BJ (cell line): ENCODE measurements at places on chromosomes 11 and 22.
A peak's percentile ranks its signal among the peaks of the same experiment; 100 is the strongest.

- no peak for DNase-seq
Observed at GRCh38 chr11:15941206-15941770, 415.1 kb downstream of the SOX6 start.

DNA sequence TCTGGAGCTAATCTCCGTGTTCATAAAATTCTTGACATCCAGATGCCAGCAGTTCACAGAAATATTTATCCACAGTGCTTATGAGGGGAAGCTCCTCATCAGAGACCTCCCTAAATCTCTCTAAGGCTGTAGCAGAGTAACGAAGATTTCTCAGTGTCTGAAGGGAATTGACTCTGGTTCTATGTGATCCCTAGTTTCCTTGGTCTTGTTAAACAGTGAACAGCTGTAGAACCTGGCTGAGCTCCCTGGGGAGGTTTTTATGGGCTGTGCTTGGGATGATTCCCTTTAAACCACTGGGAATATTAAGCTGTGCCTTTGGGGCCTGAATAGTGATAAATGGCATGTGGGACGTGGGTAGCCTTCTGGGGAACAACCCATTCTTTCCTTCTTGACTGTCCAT lies 43.7 kb upstream of the ARHGAP20 start:
- DNase-seq = no peak

DNA sequence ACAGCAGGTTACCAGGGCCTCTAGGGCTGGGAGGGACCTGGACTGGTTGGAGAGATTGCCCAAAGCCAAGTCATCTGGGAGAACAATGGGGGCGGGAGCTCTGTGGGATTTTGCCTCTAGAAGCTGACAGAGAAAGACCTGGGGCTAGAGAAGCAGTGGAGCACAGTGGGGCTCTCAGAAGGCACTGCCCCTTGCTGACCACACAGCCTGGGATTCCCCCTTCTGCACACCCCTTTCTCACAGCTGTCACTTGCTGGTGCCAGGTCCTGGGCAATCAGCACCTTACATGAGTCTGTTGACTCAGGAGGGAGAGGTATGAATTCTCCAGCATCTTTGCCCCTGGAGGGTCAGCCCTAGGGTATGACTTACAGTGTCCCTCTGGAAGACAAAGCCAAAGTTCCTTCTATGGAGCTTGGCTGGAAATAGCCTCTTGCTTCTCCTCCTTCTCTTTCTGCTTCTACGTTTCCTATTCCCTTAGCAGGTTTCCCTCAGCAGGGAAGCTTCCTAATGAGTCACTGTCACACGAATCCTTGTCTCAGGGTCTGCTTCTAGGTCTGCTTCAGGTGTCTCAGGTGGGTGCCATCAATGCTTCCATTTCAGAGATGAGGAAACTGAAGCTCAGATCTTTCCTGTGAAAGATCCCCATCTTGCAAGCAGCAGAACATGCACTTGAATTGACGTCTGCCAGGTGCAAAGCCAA lies 27.0 kb downstream of the GDPD5 start:
- peak; percentile 19 for DNase-seq

GRCh38 chr11:111474432-111474831 lies 37.8 kb downstream of the BTG4 start:
- no peak for DNase-seq

- no peak for DNase-seq
Observed at GRCh38 chr11:18669711-18670110, 28.9 kb upstream of the TMEM86A start.

DNA sequence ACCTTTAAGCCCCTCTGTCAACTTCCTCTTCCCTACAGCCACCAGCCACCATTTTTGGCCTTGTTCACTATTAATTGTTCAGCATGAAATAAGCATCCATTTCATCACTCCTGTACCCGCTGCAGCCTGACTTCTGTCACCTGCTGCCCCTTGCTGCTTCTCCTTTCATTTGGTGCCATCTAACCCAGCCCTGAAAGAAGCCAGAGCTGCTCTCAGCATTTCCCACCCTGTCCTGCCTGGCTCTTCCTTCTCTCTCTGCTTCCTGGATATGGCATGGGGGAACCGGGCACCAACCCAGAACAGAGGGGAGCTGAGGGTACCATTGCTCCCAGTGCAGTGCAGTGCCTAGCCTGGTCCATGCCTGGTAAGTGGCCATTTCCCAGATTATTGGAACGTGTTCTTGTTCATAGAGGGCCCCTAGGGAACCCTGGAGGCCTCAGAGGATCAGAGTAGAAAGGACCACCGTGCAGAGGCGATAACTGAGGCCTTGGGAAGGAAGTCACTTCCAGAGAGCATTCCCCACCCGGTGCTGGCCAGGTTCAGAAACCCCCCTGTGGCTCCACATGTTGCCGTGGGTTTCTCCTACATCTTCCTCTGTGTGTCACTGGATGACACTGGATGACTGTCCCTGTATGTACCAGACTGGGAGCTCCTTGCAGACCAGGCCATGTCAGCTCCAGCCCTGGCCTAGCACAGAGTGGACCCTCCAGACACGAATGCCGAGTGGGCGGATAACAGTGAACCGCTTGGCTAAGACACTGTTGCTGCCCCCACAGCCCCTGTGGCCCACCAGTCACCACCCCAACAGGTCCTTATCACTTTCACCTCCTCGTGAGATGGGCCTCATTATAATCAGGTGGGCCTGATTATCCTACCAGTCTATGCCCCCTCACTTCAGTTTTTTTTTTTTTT lies 4.7 kb downstream of the YDJC start:
- no peak for DNase-seq

- DNase-seq = no peak
Observed at GRCh38 chr22:50737728-50738648, at the start of gene ACR. Gene ACR (plus strand): TSS chr22:50738204. CDS start chr22:50738236, 32 bp downstream.

DNA sequence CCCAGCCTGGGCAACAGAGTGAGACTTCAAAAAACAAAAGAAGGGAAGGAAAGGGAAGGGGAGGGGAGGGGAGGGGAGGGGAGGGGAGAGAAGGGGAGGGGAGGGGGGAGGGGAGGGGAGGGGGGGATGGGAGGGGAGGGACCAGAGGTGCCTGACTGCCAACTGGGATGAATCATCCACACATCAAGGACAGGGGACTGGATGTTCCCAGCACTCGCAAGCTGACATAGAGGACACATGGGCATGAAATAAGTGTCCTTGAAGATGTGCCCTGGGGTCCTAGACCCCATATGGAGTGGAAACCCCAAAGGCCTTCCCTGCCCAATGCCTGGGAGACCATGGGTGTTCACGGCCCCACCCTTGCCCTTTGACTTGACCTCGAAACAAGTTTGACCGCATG lies 19.8 kb downstream of the TST start:
- no peak for DNase-seq

DNA sequence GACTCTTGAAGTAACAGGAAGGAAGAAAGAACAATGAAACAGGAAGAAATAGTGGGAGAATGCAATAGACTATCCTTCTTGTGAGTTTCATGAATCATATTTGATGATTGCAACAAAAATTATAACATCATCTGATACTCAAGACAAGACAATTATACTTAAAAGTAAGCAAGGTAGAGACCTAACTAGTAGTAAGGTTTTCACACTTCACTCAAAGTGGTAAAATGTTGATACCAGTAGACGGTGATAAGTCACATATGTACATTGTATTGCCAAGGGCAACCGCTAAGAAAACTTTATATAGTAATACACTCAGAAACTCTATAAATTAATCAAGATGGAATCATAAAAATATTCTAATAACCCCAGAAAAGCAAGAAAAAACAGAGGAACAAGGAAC lies 107.8 kb downstream of the CYP2R1 start:
- no peak for DNase-seq

GRCh38 chr22:29310863-29311339 lies 4.5 kb downstream of the GAS2L1 start:
- peak; percentile 88 for DNase-seq

DNA sequence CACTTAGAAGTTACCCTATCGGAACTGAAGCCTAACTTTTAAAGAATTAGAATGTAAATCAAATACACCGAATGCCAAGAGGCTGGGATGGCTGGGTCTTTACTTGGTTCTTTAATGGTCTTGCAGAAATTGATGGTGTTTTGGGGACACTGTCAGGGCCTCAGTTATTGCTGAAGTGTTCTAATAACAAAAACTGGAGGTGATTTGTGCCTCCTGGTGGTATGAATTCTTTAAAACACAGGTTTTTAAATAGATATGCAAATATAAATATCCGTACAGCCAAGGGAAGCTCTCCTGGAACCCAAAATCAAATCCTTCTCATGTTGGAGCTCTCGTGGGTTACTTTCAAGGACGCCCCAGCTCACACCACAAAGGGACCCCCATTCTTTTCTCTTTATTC lies 19.3 kb upstream of the TMPRSS5 start:
- DNase-seq = no peak

- no peak for DNase-seq
Observed at GRCh38 chr11:2300936-2301630, 635 bp downstream of the C11orf21 start.

- no peak for DNase-seq
Observed at GRCh38 chr11:84719935-84720577, 907.1 kb downstream of the DLG2 start.

GRCh38 chr11:35978183-35978582 lies 34.3 kb downstream of the LDLRAD3 start:
- DNase-seq = no peak

DNA sequence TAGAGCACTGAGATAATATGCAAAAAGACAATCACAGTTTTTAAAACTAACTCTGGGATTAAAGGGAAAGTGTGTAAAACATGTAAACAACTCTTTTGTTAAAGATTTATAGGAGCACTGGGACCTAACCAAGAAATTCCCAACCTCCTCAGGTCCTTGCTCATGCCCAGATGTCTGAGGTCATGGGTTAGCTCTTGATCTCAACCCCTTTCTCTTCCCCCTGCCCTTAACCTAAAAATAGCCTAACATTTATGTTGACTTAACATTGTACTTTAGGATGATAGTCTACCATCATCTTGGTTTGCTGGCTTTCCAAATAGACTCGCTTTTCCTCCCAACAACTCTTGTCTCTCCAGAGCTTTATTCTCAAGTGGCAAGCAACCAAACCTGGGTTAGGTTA lies 258.2 kb upstream of the FAT3 start:
- no peak for DNase-seq

- DNase-seq = no peak
Observed at GRCh38 chr11:40841231-40841630, 618.2 kb downstream of the LRRC4C start.

DNA sequence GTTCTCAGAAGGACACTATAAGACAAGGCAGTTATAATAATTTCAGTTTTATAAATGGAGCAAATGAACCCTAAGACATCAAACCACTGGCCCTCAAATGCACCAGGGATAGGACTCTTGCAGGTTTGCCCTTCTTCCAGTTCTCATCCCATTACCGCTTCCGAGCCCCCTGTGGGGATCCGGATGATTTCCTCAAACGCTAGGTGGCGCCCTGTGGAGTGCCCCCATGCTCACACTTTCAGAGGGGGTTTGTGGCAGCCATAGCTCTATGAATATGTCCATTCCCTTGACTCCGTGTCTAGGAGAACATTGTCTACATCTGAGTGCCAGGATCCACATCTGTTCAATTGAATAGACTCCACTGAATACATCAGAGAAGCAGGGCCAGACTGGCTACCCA lies 816.3 kb downstream of the NTM start:
- DNase-seq = no peak

DNA sequence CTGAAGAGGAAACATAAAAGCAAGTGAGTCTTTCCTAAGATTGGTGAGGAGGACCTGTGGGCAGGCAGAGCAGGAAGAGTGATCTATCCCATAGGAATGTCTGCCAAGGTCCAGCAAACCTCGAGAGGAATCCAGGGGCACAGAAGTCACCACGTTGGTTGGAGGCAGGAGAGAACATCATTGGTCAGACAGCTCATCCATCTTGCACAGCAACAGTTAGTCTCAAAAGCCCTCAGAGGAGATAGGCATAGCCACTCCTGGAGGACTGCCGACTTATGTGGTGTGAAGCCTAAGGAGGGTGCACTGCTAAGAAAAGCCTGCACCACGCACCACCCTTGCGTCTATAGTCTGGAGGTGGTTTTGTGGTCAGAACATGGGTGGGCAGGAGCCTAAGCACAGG lies 109.1 kb downstream of the RASSF10 start:
- peak; percentile 80 for DNase-seq

DNA sequence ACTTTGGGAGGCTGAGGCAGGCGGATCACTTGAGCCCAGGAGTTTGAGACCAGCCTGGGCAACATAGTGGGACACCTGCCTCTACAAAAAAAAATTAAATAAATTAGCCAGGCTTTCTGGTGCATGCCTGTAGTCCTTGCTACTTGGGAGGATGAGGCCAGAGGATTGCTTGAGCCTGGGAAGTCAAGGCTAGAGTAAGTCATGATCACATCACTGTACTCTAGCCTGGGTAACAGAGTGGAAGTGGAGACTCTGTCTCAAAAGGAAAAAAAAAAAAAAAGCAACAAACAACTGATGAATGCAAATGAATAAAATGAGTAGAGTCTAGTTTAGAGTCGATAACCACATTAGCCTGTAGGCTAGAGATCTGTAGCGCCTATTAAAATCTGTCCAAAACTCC lies 3.9 kb upstream of the BCL2L13 start:
- no peak for DNase-seq

- no peak for DNase-seq
Observed at GRCh38 chr11:124868331-124869274, 3.4 kb downstream of the ROBO3 start.

GRCh38 chr22:25051983-25052710 lies 99.6 kb downstream of the KIAA1671 start:
- no peak for DNase-seq

- DNase-seq = no peak
Observed at GRCh38 chr11:73360743-73361369, 15.3 kb upstream of the RELT start.

DNA sequence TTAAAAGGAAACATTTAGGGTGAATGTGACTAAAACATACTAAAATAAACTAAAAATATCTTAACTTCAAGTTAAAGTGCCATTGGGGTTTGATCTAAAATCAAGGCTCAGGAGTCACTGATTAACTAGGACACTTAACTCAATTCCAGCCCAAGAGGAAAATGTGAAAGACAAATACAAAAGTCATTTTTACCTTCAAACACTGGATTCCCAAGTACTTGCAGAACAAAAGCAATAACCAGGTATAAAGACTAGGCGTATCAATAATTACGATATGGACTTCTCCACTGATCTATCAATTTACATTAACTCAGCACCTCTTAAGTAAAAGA lies 15.6 kb downstream of the ALKBH8 start:
- no peak for DNase-seq

DNA sequence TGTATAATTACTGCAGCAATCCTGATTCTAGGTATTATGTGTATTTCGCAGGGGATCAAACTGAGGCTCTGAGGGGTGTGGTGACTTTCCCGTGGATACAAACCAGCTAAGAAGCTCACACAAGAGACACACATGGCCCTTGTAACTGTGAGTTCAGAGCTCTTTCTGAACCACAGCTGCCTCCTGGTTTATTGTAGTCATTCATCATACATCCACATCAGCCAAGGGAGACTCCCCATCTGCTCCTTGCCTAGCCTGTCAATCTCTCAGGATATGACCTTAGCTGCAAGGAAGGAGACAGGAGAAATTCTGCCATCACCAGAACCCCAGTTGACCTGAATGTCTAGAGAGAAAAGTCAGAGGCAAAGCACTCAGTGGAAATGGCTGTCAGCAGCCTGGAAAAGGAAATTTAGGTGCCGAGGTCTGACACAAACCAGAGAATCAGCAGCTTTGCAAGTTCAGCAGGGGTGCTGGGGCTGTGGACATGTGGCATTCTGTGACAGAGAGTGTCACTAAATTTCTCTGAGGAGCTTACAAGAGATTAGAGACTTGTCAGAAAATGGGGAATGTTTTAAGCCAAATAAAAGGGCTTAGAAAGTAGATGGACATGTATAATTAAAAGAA lies 209.5 kb downstream of the AASDHPPT start:
- no peak for DNase-seq

GRCh38 chr11:35230388-35230787 lies 91.4 kb downstream of the CD44 start:
- DNase-seq = no peak

- no peak for DNase-seq
Observed at GRCh38 chr22:46360891-46361290, 25.4 kb downstream of the TRMU start.
